Activated CD4-positive, CD25-positive, alpha-beta regulatory T cell treated with anti-CD3 and anti-CD28 coated beads, Interleukin-2, amount 50 U/mL, for 72 hours (primary cell): ENCODE measurements at places on chromosomes 7 and 10.

DNA sequence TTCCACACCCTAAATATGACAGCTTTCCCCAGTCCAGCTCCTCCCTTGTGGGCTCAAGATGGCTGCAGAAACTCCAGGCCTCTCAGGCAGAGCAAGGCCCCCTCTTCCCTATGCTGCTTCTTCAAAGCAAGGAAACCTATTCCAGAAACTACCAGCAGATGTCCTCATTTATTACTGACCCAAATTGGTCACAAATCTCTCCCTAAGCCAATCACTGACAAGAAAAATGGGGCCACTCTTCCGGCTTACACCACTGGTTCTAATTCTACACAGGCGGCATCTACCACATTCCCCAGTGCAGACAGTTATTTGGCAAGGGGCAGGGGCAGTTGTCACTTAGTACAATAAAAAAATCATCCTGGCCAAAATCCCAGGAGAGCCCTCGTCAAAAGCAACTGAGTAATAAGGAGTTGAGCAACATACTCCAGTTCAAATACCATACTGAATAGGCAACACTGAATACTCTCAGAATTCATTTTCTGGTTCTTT lies 150.4 kb downstream of the SFMBT2 start:
- DNase-seq: no peak

DNA sequence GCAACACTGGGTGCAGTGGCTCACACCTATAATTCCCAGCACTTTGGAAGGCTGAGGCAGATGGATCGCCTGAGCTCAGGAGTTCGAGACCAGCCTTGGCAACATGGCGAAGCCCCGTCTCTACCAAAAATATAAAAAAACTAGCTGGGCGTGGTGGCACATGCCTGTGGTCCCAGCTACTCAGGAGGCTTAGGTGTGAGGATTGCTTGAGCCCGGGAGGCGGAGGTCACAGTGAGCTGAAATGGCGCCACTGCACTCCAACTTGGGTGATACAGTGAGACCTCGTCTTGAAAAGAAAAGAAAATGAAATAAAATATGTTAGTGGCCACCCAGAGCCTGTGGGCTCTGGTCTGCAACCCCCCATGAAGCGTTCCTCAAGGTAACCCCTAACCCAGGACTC lies 13.3 kb downstream of the ITPRIP start:
- DNase-seq: no peak

- no peak for DNase-seq
Measured at GRCh38 chr10:112631501-112632400, 184.7 kb downstream of the VTI1A start.

DNA sequence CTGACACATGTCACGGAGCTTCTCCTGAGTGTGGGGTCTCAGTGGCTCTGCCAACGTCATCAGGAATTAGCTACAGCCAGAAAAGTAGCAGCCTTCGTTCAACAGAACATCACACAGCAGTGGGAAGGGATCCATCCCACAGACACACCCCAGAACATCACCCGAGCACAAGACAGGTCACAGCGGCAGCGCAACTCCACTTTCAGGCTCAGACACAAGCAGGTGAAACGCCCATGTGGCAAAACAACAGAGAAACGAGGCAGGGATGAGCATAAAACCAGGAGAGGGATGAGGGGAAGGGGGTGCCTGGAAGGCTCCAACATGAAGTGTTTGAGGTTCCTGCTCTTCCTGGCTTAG lies 44.8 kb downstream of the CAMK2B start:
- no peak for DNase-seq

GRCh38 chr10:91944880-91945630 lies 21.5 kb downstream of the BTAF1 start:
- DNase-seq: no peak

GRCh38 chr7:148142660-148143248 lies 447.8 kb upstream of the C7orf33 start:
- DNase-seq: no peak

DNA sequence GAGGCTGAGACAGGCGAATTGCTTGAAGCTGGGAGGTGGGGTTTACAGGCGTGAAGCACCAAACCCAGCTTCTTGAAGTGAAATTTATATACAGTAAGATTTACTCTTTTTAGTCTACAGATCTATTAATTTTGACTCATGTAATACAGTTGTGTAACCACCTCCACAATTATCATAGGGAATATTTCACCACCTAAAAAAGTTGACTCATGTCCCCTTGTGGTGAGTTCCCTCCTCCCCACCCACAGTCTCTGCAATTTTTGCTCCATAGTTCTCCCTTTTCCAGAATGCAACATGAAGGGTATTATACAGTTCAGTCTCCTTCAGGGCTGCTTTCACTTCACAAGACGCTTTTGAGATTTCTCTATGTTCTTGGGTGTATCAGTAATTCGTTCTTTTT lies 156.8 kb downstream of the FAM107B start:
- no peak for DNase-seq

GRCh38 chr10:482848-483247 lies 206.6 kb downstream of the DIP2C start:
- DNase-seq: no peak

DNA sequence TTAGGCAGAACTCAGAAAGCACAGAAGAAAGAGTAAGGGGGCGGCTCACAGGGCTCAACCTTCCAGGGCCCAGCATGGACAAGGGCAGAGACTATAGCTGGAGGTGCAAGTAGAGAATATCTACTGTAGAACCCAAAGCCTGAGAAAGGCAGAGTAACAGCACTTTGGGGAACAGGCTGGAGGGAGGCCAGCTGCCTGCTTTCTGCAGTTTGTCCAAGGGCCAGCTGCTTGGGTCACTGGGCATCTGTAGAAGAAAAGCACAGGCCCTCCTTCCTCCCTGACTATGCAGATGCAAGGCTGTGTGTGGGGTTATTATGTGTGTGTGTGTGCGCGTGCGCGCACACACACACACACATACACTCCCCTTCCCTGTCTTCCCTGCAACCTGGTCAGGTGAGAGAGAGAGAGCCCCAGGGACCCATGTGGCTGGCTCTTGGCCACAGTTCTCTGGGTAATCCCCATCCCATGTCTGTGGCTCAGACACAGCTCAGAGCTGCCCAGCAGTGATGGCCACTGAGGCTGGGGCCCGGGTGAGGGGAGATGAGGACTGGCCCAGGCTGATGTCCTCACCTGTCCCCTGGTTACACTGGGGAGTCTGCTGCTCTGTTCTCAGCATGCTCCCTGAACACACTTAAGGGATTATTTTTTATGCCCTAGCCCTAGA lies 9.0 kb downstream of the ADRA2A start:
- no peak for DNase-seq

GRCh38 chr7:83695128-83695960 lies 46.4 kb upstream of the SEMA3E start:
- no peak for DNase-seq

DNA sequence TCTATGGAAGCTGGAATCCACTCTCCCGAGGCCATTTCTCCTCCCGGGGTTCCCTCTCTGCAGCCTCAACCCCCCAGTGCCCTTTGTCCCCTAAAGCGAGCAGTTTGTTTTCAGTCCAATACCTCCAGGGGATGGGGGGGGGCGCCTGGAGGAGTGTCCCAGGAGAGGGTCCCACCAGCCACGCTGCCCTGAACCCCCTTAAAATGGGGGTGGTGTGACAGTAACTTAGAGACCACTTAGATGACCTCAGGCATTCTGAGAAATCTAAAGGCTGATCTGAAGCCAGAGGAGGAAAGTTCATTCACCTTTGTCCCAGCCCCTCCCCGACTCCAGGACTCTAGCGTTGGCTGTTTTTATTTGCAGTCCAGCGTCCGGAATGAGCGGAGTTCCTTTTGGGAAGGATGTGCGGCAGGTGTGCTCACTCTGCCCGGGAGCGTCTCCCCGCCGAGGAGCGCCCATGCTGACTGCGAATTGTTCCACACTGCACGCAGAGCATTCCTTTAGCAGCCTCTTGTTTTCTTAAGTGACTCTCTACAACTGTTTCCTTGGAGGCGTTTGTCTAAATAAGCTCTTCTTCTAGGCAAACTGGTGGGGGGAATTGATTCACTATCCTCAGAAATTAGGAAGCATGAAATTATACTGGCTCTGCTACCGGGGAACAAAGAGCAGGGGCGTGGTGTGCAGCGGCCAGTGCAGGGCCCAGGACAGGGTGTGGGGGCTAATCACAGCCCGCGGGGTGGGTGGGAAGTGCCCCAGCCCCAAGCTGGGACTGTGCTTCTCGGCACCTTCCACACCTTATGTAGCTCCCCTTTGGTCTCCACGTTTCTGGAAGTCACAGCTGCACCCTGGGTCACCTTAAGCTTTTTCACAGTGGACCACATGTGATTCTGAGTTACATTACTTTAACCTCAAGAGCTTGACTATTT lies 46.3 kb downstream of the SYPL1 start:
- DNase-seq: no peak

DNA sequence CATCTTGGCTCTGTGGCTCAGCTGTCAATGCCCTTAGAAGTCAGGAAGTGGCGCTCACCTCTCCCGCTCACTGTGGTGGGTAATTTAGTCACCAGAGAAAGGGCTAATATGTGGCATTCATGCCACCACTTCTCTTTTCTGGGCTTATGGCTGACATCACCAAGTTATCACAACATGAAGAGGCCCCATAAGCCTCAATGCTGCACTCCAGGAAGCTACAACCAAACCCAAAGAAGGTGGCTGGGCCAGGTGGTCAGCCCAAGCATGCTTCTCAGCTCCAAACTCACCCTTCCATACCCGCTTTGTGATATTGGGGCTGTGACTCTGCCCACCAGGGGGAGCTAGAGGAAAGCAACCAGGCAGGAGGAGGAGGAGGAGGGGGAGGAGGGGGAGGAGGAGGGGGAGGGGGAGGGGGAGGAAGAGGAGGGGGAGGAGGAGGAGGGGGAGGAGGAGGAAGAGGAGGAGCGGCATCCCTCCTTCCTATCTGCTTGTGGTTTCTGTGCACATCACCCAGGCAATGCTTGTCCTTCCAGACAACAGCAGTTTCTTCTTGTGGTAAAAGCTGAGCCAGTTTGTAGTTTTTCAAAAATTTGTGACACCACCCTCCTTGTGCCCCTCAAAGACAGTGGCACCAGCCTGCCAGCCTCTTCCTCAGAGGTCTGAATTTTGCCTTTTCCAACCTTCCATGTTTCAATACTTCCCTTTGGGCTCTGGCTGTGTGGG lies 42.1 kb downstream of the CYP26A1 start:
- DNase-seq: peak; percentile 71

DNA sequence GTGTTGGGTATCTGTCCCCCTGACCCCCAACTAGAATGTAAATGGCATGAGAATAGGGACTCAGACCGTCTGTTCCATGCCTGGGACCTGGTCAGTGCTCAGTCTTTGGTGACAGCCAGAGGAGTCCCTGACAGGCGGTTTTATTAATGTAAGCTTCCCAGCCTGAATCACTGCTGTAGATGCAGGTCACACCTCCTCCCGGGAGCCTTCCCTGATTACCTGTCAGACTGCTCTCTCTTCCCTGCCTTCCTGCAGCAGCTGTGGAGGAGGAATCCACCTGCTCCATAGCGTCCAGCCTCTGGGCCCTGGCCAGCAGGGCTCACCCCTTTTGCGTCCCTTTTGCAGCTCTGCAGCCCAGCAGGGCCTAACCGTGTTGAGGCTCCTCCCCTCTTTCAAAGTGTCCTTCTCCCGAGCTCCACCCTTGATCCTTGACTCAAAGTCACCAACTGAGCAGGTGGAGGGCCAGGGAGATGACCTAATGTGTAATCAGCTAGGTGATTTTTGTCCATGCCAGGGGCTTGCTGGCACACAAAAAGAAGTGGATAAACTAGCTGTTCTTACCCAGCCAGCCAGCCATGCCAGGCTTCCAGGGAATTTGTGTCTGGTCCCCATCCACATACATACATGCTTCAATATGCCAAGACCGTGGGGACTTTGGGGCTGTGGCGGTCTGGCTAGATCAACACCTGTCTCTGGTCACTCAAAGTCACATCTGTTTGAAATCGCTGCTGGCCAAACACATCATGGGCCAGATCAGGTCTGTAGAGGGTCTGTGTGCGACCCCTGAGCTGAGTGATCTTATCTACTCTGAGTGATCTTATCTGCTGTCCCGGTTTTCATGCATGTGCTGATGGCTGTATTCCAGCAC lies 195.1 kb downstream of the CCDC3 start:
- no peak for DNase-seq

GRCh38 chr7:100157334-100158228 lies 942 bp downstream of the TRAPPC14 start:
- no peak for DNase-seq

DNA sequence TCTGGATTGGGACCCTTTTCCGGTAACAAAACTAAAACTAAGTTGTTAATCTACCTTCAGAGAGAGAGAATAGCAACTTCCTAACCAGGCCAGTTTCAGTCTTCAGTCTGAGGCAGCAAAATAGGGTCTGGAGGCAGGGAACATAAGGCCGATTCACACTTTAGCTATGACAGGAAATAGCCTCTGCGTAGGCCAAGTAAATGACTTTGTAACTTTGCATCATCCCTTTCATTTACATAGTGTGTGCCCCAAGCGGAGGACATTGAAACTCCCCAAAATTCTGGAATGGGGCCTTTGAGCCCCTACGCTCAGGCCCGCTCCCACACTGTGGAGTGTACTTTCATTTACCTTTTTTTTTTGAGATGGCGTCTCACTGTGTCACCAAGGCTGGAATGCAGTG lies 1.7 kb upstream of the UPP1 start:
- no peak for DNase-seq

DNA sequence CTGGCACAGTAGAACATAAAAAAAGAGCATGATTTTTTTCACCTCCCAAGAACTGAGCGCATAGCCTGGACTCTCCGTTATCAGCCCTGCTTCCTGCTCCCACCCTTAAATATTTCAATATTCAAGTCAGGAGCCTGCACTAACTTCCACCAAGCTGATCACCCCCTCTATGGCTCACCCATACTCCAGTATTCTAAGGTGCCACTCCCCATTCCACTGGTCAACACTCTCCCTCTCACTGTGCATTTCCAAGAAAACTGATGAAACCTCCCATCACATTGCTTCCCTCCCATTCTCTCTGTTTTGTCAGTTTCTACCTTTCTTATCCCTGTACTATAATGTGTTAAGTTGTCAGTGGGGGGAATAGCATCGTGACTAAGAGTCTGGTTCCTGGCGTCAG lies 95.0 kb upstream of the C7orf33 start:
- DNase-seq: no peak

DNA sequence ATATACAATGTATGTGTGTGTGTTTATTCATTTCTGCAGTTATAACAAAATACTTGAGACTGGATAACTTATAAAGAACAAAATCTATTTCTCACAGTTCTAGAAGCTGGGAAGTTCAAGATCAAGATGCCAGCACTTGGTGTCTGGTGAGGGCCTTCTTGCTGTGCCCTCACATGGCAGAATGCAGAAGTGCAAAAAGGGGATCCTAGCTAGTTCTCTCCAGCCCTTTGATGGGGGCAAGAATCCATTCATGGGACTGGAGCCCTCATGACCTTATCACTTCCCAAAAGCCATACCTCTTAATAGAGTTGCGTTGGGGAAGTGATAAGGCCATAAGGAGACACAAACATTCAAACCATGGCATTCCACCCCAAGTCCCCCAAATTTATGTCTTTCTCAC lies 8.4 kb downstream of the GRB10 start:
- no peak for DNase-seq

DNA sequence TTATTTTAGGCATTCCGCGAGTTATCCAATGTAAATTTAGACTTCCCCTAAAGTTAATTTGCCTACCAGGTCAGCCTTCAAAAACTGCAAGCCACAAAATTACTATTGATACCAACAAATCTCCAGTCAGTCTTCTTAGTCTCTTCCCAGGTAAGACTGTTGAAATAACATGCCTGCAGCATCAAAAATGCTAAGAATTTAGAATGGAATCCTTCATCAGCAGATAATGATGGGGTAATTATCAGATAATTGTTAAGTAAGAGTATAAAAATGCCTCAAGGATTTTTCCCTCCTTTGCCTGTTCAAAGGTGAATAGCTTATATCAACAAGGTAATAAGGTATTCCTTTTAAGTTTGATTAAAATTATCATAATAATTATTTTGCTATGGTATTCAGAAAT lies 228.5 kb downstream of the BBS9 start:
- no peak for DNase-seq
